ENCODE measurements at places on chromosomes 11 and 22.

GRCh38 chr11:71537537-71537936, 288 bp upstream of the KRTAP5-8 start:
- DNase-seq, result no peak

- DNase-seq, result no peak
Measured at GRCh38 chr22:47307822-47308221, 545.4 kb downstream of the TBC1D22A start.

DNA sequence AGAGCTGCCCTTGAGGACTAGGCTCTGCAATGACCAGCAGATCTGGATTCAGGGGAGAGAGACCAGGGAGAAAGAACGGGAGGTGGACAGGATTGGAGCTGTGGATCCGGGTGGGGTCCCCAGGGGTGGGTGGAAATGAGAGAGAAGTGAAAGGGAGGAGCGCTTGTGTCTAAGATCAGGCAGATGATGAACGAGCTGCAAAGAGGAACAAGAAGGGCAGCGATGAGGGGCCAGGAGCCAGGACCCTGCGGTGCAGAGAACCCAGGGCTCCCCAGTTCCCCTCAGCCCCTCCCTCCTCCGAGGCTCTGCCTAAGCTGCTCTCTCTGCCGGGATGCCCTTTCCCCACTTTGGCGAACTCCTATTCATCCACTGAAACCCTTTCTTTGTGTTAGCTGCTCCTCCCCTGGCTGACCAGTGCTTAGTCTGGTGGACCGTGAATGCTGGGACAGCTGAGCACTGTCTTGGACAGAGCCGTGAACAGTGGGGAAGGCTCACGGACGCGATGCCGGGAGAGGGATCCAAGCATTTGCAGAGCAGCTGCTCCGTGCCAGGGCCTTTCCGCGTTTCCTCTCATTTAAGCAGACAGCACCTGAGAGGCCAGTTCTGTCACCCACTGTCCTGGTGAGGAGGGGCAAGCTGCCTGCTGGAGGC, 35.9 kb downstream of the SHISAL1 start:
- DNase-seq, result no peak

- DNase-seq, result no peak
Measured at GRCh38 chr11:76653012-76653673, 17.4 kb downstream of the LRRC32 start.

DNA sequence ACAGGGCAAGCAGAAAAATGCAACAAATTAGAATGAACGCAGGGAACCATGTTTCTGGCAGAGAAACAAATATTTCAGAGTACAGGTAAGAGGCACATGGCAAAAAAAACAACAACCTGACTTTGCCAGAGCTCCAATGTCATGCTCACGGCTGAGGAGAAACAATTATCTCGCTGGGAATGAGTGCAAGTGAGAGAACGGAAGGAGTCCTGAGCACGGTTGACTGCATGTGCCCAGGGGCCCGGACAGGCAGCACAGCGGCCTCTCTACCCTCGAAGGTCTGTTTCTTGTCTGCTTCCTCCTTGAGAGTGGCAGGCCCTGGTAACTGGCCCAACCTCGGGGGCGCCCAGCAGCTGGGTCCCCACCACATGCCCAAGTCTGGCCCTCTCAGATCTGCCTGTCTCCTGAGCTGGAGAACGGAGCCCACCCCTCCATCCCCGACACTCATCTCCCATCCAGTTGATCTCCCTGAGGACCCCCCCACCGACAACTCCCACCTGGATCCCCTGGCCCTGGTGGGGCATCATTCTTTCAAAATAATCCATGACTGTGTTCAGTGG, 24.6 kb upstream of the RTN4R start:
- no peak for DNase-seq

GRCh38 chr11:123430721-123431497, 840 bp downstream of the GRAMD1B start:
- DNase-seq, result peak; percentile 70

DNA sequence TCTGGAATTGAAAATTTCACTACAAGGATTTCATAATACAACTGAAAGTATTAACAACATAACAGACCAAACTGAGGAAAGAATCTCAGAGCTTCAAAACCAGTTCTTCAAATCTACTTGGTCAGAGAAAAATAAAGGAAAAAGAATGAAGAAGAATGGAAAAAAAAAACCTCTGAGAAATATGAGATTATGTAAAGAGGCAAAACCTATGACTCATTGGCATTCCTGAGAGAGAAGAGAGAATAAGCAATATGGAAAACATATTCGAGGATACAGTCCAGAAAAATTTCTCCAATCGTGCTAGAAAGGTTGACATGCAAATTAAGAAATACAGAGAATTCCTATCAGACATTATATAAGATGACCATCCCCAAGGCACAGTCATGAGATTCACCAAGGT, 23.4 kb upstream of the GPR83 start:
- DNase-seq, result no peak

Data from activated CD4-positive, CD25-positive, alpha-beta regulatory T cell treated with anti-CD3 and anti-CD28 coated beads, Interleukin-2, amount 50 U/mL, for 72 hours (primary cell).